HT1080 (cell line): ENCODE measurements at places on chromosomes 5 and 9.

DNA sequence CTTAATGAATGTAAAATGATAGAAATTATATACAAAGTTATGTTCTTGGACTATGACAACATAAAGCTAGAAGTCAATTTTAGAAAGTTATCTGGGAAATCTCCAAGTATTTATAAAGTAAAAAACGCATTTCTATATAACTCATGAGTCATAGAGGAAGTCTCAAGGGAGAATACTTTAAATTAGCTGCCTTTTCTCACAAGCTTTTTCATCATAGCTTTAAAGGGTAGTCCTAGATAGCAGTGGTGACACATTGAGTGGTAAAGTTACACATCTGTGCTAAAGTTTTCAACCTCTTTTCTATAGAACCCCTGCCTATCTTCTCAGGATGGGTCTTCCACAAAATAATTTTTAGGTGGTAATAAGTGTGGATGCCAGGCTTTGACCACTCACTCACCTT, 598.3 kb upstream of the FAM174A start:
- no peak for DNase-seq

DNA sequence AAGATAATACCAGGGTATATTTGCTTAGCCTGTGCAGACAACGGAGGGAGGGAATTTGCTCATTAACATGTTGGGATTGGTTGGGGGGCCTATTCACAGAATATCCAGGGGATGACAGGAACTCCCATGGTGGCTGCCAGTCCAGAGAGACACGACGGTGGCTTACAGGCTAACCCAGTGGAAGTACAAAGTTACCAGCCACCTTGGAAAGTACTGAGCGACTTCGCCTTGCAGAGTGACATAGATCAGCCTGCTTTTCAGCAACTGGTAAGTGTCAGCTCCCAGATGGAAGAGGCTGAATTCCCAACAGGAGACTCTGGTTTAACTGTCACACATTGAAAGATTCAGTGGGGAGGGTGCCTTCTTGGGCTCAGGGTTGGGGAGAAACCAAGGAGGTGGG, 7.9 kb downstream of the ISL1 start:
- no peak for DNase-seq

DNA sequence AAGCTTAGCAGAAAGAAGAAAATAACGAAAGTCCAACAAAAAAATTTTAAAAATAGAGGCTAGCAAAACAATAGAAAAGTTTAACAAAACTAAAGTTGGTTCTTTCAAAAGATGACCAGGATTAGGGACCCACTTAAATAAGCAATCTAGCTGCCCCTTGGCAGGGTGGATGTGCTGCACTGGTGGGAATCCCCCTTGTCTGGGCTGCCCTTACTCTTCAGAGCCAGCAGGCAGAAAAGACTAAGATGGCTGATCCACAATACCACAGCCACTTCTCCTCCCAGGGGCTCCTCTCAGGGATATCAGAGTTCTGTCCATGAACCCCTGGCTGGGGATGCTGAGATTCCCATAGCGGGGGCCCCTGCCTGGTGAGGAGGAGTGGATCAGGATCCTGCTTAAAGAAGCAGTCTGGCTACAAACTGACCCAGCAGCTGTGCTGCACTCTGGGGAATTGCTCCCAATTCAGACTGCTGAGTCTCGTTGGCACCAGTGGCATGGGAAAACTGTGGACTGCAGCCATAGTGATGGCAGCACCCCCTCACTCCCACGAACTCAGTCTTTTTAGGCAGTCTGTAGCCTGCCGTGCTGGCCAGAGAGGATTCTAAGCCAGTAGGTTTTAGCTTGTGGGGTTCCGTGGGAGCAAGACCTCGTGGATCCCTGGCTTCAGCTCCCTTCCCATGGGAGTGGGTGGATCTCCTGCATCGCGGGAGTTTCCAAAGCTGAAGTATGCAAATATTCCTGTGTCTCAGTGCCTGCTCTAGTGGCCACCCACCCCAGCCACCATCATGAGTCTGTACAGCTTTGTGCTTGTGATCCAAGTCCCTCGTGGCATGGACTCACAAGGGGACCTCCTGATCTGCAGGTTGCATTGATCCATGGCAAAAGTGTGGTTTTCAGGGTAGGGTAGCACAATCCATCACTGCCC, 2.9 kb upstream of the INSL6 start:
- DNase-seq: no peak

DNA sequence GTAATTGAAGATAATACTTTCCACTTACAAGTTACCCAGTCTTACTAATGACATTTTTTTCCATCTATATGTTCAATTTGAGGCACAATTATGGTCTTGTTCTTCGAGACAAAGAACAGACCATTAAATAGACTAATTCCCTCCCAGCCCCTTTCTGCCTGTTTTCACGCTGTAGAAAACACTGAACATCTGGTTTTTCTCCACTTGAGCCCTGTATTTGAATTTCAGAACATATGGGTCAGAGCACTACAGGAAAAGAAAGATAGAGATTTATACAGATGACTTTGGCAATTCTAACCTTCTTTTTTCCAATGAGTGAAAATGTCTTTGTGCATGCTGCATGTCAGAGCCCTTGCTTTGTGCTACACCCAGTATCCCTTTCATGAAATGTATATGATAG, 506.9 kb downstream of the LRRC70 start:
- DNase-seq: no peak

- DNase-seq: no peak
Measured at GRCh38 chr9:12819436-12820185, 44.8 kb downstream of the LURAP1L start.

- DNase-seq: no peak
Measured at GRCh38 chr5:62621280-62621679, 42.7 kb downstream of the LRRC70 start.
